Esophagus squamous epithelium (tissue), 5 donors: ENCODE measurements at places on chromosomes 4 and X.

DNA sequence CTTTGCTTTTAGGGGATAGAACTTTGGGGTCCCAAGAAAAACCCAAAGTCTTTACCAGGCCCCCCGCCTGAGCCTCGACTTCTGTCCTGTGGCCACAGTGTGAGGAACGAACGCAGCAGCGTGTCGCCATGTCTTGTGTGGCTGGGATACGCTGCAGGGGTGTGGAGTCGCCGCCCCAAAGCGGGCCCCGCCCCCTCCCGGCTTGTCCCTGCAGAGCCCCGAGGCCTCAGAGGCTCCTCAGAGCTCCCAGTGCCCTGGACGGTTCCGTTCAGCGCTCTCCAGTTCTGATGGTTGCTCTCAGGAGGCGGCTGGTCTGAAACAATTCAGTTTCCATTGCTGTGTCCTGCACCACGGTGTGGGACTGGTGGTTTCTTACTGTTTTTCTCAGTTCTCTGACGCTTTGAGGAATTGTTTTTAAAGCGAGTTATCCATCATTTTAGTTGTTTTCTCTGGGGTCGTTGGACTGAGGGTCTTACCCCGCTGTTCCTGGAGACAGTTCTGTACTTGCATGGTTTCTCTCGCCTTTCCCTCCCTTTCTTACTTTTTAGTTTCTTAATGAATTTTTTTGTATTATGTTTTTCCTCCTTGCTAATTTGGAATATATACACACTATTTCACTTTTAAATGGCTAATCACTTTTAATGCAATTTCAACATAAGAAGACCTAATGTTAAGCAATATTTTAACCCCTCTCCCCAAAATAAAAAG lies 1.6 kb upstream of the IDUA start:
- DNase-seq, result no peak

- DNase-seq, result no peak
Observed at GRCh38 chr4:77787969-77788368, 31.2 kb downstream of the CNOT6L start.

- no peak for DNase-seq
Observed at GRCh38 chr4:40845154-40845835, 95.5 kb downstream of the NSUN7 start.

- no peak for DNase-seq
Observed at GRCh38 chr4:14767142-14767541, 235.1 kb upstream of the CPEB2 start.

DNA sequence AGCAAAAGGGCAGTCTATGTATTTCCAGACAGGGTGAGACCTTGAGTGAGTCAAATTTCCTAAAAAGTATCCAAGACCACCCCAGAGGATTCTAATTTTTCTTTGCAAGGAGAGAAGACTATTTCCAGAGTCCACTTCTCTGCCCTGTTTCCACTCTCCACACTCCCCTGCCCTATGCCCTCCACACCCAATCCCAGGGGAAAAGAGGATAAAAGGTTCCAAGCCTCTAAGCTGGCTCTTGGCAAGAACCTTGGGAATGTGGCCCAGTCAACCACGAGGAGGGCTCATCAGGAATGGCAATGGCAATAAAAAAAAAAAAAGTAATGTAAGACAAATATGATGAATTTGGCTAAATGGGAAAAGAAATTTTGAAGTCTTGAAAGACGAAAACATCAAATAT lies 65.9 kb downstream of the SRPX start:
- no peak for DNase-seq

- DNase-seq, result no peak
Observed at GRCh38 chr4:148874331-148874730, 432.1 kb upstream of the NR3C2 start.

DNA sequence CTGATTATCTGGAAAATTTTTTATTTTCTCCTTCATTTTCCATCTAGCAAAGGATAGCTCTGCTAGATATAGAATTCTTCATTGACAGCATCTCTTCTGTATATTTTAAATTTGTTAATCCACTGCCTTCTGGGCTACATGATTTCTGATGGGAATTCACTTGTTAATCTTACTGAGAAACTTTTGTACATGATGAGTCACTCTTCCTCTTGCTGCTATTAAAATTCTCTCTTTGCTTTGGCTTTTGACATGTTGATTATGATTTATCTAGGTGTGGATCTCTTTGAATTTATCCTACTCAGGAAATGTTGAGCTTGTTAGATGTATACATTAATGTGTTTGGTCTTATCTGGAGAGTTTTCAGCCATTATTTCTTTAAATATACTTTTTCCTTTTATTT lies 27.5 kb downstream of the OR13H1 start:
- DNase-seq, result no peak

DNA sequence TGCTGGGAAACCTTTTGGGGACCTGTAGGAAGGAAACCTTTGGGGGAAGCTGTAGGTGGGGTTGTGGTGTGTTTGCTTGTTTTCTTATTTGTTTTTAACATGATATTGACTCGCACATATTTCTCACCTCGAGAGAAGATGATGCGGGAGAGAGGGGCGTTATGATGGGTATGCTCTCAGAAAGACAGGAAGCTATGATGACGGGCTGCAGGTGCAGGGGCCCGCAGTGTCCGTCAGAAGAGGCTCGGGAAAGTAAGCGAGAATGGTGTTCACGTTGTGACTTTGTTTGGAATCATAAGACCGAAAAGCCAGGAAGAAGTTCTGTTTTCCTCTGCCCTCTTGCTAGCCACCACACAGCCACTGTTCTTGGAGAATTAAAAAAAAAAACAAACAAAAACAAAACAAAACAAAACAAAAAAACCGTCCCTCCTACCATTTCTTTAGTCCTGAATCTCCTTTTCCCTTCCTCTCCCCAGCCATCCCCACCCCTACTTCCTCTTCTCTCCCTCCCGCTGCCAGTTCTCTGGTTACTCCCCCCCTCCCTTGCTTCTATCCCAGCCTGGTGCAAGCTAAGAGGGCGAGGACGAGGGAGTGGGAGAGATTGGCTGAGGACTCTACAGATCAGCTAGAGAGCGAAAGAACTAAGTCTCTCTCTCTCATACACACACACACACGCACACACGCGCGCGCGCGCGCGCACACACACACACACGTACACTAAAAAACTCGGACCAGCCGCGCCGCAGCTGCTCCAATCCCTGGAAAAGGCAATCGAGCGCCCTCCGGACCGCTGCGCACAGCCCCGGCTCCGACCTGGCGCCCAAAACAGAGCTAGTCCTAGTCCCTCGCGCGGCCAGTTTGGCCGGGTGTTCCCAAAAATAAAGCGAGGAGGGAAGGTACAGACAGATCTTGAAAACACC lies at the start of gene BMP3:
Gene BMP3, plus strand, starts transcription at position 648 of the 920 bp plus-strand sequence. CDS start 577 bp downstream, outside the sequence.
- DNase-seq, result no peak

DNA sequence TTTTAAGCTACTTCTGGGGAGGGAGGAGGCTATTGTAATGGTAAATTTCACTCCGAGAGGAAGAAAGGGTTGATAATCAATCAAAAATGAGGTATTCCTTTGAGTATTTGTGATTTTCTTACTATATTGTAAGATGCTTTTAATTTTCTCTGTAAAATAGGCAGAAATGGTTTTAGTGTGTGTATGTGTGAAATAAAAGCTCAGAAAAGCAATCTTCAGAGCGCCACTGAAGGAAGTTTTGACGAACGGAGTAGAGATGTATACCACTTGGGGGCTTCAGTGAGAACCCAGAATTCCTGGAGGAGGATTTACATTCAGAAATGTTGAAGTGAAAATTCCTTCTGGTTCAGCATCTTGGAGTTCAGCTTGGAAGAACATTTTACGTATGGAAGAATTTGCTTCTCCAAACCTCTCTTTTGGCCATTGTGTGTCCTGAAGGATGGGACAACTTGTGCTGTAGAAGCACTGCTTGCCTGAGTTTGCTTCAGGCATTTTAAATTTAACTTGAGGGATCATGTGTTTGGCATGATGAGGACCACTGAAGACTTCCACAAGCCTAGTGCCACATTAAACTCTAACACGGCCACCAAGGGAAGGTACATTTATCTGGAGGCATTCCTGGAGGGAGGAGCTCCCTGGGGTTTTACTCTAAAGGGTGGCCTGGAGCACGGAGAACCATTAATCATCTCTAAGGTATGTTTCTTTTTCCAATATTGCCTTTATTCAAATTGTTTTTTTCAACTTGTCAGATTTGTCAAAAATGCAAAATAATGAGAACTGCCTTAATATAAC lies 695 bp downstream of the SHROOM3 start:
- DNase-seq, result no peak
